ENCODE measurements at places on chromosomes 4 and X. TPM values are rescaled to one million over a fixed set of nuclear protein-coding genes. Genes with fewer than 3 reads are reported as not detected.

Gene BEX1
- total RNA-seq, result not detected

Gene MID1IP1
- 31.2 TPM for total RNA-seq

Gene SNCA
- total RNA-seq, result not detected

Gene MAGEA1
- not detected for total RNA-seq

Gene KLB
- total RNA-seq, result 0.13 TPM

Gene AR
- total RNA-seq, result 2.7 TPM

Gene GAGE12F
- not detected for total RNA-seq

Gene RTL3
- not detected for total RNA-seq

Gene OTUD5
- 59.5 TPM for total RNA-seq

Gene DCAF4L1
- 0.13 TPM for total RNA-seq

Gene CDX4
- not detected for total RNA-seq

Gene STOX2
- total RNA-seq, result 3.2 TPM

Gene C4orf46
- total RNA-seq, result 9.6 TPM

All from A549 treated with GW870086 at 1 μM for 4 hours (cell line).